ENCODE measurements at places on chromosomes 3 and 15. TPM values are rescaled to one million over a fixed set of nuclear protein-coding genes. Genes with fewer than 3 reads are reported as not detected.

GRCh38 chr15:53397041-53397616, 362.3 kb downstream of the WDR72 start:
- no peak for DNase-seq

GRCh38 chr3:68996356-68996995, 17.0 kb downstream of the EOGT start:
- no peak for DNase-seq

The IMPG2 gene
- 0.76 TPM for polyA plus RNA-seq

The STRA6 gene
- polyA plus RNA-seq, result 41.7 TPM

DNA sequence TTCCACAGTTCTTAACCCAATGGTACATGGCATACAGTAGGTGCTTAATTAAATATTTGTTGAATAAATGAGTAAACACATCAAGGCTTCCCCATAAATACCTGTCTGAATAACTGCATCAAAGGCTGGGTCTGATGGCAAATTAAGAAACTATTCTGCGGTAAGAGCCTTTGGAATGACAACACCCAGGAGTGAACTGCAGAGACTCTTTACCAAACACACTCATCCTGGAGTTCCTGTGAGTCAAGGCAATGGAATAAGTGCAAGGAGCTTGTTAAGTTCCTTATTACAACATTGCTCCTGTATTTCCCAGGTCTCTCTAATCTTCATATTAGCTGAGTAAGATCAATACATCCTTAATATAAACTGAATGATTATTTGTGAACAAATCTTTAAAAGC, 119.9 kb upstream of the STT3B start:
- DNase-seq, result no peak

DNA sequence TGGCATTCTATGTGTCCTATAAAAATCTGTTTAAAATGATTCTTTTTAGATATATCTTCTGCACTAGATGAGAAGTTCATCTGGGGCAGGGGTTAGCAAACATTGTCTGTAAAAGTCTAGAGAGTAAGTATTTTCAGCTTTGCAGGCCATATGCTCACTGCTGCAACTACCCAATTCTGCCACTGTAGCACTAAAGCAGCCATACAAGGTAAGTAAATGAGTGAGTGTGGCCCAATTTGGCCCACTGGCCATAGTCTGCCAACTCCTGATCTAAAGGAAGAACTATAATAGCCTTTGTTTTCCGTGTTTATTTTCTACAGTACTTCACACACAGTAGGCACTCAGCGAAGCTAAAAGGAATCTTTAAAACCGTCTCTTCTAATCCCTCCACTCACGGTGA, 42.3 kb downstream of the DLG1 start:
- no peak for DNase-seq

DNA sequence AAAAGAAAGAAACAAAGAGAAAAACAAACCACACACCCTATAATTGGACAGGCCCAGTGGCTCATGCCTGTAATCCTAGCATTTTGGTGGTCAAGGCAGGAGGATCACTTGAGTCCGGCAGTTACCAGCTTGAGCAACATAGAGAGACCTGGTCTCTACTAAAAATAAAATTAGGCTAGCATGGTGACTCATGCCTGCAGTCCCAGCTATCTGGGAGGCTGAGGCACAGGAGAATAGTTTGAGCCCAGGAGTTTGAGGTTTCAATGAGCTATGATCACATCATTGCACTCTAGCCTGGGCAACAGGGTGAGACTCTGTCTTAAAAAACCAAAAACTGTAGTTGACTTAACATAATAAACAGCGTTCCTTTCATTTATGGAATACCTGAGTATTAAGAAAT, 72.3 kb upstream of the ST3GAL6 start:
- DNase-seq, result no peak

DNA sequence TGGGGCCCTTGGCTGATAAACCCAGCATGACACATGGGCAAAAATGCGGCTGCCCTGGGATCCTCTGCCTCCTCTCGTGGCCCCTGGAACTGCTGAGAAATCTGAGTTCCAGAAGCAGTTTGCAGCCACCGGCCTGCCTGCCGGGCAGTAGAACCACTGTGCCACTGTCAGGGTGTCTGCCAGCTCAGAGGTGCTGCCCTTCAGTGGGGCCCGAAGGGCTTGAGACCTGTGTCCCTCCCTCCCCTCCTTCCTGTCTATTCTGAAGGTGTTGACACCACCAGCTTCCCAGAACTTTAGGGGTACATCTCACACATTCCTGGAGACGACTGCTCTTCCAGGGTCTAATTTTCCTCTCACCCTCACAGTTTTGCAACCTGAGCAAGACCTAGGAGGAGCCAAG, 88.2 kb upstream of the POMGNT2 start:
- no peak for DNase-seq

The DYNLT2B gene
- 42.9 TPM for polyA plus RNA-seq

The HYAL1 gene
- polyA plus RNA-seq, result 6.5 TPM

DNA sequence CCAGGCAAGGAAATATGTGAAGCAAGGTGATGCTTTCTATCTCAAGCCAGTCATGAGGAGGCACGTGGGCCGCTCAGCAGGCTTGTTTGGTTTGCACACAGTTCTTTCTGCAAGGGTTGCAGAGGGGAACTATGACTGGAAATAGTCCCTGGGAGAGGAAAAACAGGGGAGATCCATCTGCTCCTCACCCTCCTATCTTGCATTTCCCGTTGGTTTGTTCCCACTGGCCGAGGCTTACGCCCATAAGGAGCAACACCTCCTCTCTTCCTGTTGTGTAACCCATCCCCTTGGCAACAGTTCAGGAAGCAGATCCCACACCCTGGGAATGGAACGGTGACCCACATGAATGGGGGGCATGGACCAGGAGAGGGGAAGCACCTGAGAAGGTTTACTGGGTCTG, 72.1 kb upstream of the MAGI1 start:
- DNase-seq, result no peak

DNA sequence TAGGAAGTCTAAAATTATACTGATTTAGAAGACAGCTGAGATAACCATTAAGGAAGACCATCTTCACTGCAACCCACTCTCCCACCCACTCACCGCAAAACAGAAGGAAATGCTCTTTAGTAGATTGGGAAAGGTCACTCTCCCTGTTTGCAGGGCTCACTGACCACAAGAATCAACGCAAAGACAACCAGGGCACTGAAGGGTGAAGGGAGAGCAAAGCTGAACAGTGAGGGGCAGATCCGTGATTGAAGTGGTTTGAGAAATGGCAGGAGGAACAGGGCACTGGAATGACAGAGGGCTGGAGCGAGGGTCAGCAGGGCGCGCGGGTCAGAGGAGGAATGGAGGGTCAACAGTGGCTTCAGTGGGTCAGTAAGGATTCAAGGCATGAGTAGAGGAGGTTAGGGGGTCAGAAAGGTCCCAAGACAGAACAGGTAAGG, 520 bp downstream of the MESD start:
- DNase-seq, result no peak

- DNase-seq, result no peak
Measured at GRCh38 chr3:71997066-71997653, 212.2 kb upstream of the PROK2 start.

The FOXB1 gene
- polyA plus RNA-seq, result not detected

DNA sequence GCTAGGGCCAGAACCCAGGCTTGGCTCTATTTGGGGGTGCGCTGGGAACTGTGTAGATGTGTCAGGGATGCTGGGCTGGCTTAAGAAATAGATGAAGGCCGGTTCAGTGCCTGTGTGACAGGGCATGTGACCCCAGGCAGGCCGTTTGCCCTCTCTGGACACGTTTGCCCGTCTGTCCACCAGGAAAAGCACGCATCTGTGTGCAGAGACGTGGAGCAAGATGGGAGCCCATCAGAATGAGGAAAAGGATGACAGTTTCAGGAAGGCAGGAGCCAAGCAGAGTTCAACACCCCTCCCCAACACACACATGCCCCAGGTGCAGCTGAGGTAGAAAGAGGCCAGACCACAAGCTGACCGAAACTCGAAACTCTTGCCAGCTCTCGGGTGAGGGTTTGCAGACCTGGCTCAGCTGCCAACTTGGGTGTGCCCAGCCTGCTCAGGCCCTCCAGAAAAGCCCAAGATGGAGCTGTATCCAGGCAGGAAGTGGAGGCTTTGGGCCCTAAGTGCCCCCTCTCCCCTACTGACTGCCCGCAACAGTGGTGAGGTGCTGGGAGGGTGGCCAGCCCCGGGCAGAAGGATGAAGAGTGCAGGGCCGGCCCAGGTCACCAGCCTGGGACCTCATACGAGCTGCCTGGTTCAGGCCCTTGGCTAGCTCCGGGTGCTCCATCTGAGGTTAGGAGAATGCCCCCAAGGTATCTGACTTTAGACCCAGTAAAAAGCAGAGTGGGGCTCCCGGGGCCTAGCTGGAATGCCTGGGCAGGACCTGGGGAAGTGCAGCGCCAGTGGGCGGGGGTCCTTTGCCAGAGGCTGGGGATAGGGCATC, 10.2 kb upstream of the MESP1 start:
- DNase-seq, result no peak

The DUOX2 gene
- 0.03 TPM for polyA plus RNA-seq

The PRKAR2A gene
- 47.8 TPM for polyA plus RNA-seq

- no peak for DNase-seq
Measured at GRCh38 chr3:125200731-125201139, 11.8 kb downstream of the SLC12A8 start.

GRCh38 chr3:148459931-148460513, 237.7 kb upstream of the AGTR1 start:
- DNase-seq, result no peak

DNA sequence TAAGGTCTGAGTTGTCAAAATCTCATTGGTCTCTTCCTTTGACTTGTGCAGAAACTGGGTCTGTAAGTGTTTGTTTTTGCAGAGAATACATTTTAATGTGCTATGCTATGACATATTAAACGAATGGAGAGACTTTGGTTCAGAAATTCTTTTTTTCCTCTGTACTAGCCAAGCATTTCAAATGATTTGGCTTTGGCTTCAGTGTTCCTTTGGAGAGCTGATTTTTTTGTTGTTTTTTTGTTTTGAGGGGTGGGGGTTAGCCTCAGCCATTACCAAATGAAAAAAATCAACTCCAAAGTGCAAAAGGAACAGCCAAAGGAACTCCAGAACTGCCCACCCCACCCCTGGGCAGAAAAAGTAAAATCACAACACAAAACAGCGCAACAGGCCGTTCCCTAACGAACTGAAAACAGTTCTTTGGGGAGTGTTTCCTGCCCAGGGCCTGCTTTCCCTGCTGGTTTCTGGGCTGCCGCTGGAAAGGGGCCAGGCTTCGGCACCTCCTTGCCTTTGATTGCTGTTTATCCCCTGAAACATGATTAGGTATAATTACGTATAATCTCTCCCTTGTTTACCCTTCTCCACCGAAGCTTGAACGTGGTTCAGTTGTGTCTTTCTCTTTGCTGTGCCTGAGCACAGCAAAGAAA, 57.6 kb upstream of the NEO1 start:
- no peak for DNase-seq

GRCh38 chr3:45103753-45104714, 42.1 kb downstream of the CDCP1 start:
- DNase-seq, result no peak

DNA sequence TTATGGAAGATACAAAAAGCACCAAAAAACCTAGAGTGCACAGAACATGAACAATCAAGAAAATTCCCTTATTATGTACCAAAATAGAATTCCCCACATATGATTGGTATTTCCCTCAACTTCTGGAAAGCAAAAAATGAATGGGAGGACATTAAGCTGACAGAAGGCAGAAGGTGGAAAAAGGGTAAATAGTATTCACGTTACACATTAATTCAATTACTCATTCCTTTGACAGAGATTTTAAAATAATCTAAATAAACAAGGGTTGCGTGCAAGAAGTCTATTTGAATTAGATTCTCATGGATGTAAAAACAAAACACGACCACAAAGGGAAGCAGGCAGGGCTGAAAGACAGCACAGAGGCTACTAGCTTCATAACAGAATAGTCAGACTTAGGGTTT, 260.5 kb upstream of the ZPLD1 start:
- no peak for DNase-seq

The PRTG gene
- 15.8 TPM for polyA plus RNA-seq

The COLQ gene
- 10.1 TPM for polyA plus RNA-seq

DNA sequence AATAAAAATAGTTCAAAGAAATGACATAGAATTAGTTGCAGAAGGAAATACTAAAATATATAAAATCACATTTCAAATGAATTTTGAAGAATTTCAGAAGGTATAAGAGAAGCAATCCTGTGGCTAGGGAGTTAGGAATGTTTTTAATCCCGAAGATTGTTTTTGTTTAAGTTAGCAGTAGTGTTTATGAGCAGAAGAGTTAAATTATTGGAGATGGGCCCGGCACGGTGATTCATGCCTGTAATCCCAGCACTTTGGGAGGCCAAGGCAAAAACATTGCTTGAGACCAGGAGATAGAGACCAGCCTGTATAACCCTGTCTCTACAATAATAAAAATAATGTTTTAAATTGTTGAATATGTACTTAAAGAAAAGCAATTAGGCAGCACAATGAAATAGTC, 432.5 kb downstream of the MFSD1 start:
- DNase-seq, result no peak

DNA sequence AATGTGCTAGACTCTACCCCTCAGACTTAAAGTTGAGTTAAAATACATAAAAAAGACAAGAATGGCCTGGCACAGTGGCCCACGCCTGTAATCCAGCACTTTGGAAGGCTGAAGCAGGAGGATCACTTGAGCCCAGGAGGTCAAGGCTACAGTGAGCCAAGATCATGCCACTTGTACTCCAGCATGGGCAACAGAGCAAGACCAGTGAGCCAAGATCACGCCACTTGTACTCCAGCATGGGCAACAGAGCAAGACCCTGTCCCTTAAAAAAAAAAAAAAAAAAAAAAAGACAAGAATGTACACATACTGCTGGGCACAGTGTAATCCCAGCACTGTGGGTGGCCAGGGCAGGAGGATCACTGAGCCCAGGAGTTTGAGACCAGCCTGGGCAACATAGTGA, 17.4 kb downstream of the DIS3L start:
- DNase-seq, result no peak

- no peak for DNase-seq
Measured at GRCh38 chr3:189680723-189681122, 49.5 kb downstream of the TP63 start.

The ZNF619 gene
- 7.8 TPM for polyA plus RNA-seq

The SKOR1 gene
- polyA plus RNA-seq, result 0.70 TPM

DNA sequence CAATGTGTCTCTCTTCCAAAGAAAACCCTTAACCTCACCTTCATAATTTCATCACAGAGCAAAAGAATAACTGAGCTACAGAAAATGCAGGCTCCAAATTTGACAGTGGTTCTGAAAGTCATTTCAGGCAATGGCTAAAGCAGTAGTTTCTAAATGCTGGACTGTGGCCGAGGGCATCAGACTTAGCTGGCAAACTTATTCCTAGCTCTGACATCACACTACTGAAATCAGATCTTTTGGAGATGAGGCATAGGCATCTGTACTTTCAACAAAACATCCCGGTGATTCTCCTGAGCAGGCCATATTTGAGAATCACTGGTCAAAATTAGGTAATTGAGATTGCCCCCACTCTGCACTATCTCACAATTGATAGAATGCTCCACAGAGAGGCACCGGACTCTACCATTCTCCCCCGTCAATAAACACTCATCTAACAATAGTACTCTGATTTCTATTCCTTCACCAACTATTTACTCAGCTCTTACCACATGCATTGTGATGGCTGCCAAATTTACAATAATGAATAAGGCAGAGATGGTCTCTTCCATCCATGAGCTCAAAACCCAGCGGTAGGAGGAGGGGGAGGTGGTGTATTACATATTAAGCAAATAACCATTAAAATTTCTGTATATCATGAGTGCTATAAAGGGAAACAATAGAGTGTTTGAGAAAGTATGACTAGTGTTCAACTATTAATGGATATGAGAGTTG, 57.3 kb upstream of the SPRED1 start:
- no peak for DNase-seq

The C3orf49 gene
- 1.00 TPM for polyA plus RNA-seq

- no peak for DNase-seq
Measured at GRCh38 chr15:36239509-36239908, 339.9 kb upstream of the CDIN1 start.
